Thoracic aorta (tissue), 2 donors: ENCODE measurements at places on chromosomes 7 and 10.

- no peak for DNase-seq
Observed at GRCh38 chr7:8014399-8014798, 45.8 kb downstream of the GLCCI1 start.

DNA sequence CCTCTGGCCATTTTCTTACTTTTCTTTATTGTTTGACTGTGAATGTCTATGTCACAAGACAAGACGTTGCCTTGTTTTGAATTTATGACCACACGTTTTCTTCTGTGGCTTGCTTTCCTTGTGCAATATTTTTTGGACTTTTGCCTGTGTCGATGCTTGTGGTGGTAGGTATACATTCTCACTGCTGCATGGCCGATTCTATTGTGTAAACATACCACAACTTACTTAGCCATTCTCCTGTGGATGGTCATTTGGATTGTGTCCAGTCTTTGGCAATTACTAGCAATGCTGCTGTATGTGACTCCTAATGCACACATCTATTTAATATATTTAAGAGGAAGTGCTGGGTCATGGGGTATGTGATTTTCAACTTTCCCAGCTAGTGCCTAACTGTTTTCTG is 18.0 kb upstream of the DLG5 start:
- DNase-seq: no peak

GRCh38 chr10:117804470-117805011 is 242.2 kb downstream of the RAB11FIP2 start:
- DNase-seq: no peak

GRCh38 chr7:91468256-91468655 is 204.0 kb downstream of the FZD1 start:
- DNase-seq: no peak
